ENCODE measurements at places on chromosomes 1 and 21. TPM values are rescaled to one million over a fixed set of nuclear protein-coding genes. Genes with fewer than 3 reads are reported as not detected.

Gene TRIM45
- 6.3 TPM for total RNA-seq

Gene IFNAR2
- total RNA-seq: 3.8 TPM

Gene BTBD19
- 12.0 TPM for total RNA-seq

Gene FAAH
- 1.00 TPM for total RNA-seq

Gene ANKRD35
- 2.5 TPM for total RNA-seq

Gene HSD3B2
- total RNA-seq: not detected

Gene LRRC3
- total RNA-seq: 0.37 TPM

Data from uterine smooth muscle cell (primary cell).